Hepatocyte (in vitro differentiated cells): ENCODE measurements at places on chromosomes 5 and 9. TPM values are rescaled to one million over a fixed set of nuclear protein-coding genes. Genes with fewer than 3 reads are reported as not detected.
A peak's percentile ranks its signal among the peaks of the same experiment; 100 is the strongest.

Gene GARNL3
- polyA plus RNA-seq, result 9.5 and 16.4 TPM in 2 replicates

- DNase-seq, result peak; percentile 95
- no peaks in the 10 kb centered on the region for H3K27me3 ChIP-seq
- no peaks in the 10 kb centered on the region for H3K36me3 ChIP-seq
- peak overlapping the region; percentile 98 for H3K27ac ChIP-seq
- H3K4me3 ChIP-seq, result peak overlapping the region; percentile 100
These were observed 1.5 kb downstream of the VAV2 start for GRCh38 chr9:133990366-133991213.

Gene COL15A1
- 87.2 and 97.6 TPM in 2 replicates for polyA plus RNA-seq

DNA sequence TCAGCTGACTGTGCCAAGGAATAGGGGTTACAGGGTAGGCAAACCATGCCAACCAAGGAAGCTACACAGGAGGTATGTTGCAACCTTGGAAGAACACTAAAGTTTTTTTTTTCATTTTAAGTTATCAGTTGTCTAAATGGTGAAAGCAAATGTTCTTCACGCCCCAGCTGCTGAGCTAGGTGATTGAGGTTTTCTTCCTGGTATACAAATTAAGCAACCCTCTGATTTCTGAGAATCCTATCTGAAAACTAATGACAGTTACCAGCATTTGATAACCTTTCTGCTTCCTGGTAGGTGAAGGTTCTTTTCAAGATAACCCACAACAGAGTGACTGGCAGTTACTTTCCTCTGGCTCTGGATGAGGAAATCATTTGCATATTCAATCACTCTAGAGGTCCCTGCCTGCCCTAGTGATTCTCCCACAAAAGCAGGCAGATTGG, 194.9 kb downstream of the ATP10B start:
- no peaks in the 10 kb centered on the region for H3K36me3 ChIP-seq
- H3K27me3 ChIP-seq, result no peaks in the 10 kb centered on the region
- peak overlapping the region; percentile 66 for H3K27ac ChIP-seq
- no peak for DNase-seq
- H3K4me1 ChIP-seq, result peaks cover 4% of the 10 kb centered on the region
- no peak overlapping the region for H3K4me3 ChIP-seq

GRCh38 chr5:97096191-97096590, 46.2 kb downstream of the LIX1 start:
- DNase-seq, result no peak
- H3K36me3 ChIP-seq, result no peaks in the 10 kb centered on the region
- H3K27ac ChIP-seq, result no peak overlapping the region
- H3K27me3 ChIP-seq, result no peaks in the 10 kb centered on the region

GRCh38 chr5:116456036-116456435, 118.6 kb downstream of the SEMA6A start:
- peaks cover 15% of the 10 kb centered on the region for H3K4me1 ChIP-seq
- no peak overlapping the region for H3K4me3 ChIP-seq
- no peak for DNase-seq
- no peak overlapping the region for H3K27ac ChIP-seq

DNA sequence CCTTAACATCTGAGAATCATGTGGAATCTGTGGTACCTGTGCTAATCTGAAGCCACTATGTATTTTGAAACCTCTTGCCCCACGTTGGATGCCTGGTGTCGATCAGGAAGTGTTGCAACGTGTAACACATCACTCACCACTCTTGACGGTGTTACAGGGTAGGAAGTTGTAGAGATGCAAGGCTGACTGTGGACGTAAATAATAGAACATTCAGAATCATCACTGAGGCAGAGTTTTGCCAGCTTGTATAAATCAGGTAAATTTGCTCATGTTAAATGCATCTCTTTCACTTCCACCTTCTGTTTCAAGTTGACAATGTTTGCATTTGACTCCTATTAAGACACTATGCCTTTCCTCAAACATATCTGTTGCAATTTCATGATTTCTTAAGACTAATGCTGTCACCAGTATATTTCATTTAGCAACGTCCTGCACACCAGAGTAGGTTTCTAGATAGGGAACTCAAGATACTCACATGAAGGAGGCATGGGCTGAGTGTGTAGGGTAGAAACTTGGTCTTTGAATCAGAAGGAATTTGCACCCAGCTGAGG, 38.1 kb downstream of the BASP1 start:
- no peak overlapping the region for H3K27ac ChIP-seq
- H3K4me3 ChIP-seq, result no peak overlapping the region
- no peaks in the 10 kb centered on the region for H3K27me3 ChIP-seq

- no peak overlapping the region for H3K27ac ChIP-seq
- H3K27me3 ChIP-seq, result no peaks in the 10 kb centered on the region
- H3K4me3 ChIP-seq, result no peak overlapping the region
- DNase-seq, result no peak
- H3K36me3 ChIP-seq, result no peaks in the 10 kb centered on the region
These were observed 532.7 kb downstream of the SEMA5A start for GRCh38 chr5:9013147-9013546.
